ENCODE measurements at places on chromosomes 12 and 14.

GRCh38 chr14:42192738-42193653, 586.3 kb downstream of the LRFN5 start:
- peak; percentile 73 for DNase-seq

GRCh38 chr12:52413782-52414345, 7.7 kb upstream of the KRT82 start:
- no peak for DNase-seq

GRCh38 chr14:37252434-37252833, 54.7 kb downstream of the MIPOL1 start:
- no peak for DNase-seq

DNA sequence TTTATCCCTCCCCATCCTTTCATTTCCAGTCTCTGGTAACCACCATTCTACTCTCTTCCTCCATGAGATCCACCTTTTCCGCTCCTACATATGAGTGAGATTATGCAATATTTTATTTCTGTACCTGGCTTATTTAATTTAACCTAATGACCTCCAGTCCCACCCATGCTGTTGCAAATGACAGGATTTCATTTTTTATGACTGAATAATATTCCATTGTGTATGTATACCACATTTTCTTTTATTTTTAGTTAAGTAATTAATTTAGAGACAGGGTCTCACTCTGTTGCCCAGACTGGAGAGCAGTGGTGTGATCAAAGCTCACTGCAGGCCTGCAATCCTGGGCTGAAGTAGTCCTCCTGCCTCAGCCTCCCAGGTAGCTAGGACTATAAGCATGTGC, 2.6 kb downstream of the LRRK2 start:
- no peak for DNase-seq

- DNase-seq: no peak
Measured at GRCh38 chr14:97788846-97789526, 991.8 kb downstream of the VRK1 start.

DNA sequence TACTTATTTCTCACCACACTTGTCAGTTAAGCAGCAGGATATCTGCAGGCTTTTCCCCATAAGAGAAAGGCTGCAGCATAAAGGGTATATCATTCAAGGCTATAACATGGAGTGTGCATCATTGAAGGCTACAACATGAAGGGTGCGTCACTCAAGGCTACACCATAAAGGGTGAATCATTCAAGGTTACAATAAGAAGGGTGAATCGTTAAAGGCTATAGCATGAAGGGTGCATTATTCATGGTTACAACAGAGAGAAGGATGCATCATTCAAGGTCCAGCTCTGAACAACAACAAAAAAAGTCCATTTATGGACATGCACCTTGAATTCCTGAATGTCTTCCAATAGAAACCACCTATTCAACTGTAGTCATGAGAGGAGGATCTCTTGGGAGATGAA, 32.8 kb upstream of the LUM start:
- DNase-seq: no peak

DNA sequence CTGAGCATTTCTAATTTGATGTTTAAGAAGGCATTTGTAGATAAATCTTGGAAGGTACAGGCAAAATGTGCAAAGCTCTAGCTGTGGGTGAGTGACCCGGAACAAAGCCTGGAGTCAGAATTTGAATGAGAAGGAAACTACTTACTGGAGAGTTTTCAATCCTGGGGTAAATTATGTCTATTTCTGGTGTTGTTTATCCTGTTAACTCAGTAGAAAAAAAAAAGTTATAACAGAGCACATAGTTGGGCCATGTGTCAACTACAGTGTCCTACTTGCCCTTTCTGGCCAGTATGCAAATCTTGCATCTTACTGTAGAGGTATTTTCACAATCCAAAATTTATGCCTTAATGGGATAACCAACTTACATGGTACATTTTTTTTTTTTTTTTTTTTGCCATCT, 182.3 kb downstream of the SYNE2 start:
- DNase-seq: no peak

DNA sequence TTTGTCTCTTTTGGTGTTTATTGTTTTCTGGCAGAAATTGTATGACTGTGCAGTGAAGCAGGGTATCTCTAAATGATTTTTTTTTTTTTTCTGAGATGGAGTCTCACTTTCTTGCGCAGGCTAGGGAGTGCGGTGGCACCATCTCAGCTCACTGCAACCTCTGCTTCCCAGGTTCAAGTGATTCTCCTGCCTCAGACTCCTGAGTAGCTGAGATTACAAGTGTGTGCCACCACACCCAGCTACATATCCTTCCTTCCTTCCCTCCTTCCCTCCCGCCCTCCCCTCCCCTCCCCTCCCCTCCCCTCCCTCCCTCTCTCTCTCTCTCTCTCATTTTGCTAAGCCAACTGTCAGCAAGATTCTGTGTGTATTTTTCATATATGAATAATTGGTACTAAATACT, 94.4 kb downstream of the PPHLN1 start:
- no peak for DNase-seq

DNA sequence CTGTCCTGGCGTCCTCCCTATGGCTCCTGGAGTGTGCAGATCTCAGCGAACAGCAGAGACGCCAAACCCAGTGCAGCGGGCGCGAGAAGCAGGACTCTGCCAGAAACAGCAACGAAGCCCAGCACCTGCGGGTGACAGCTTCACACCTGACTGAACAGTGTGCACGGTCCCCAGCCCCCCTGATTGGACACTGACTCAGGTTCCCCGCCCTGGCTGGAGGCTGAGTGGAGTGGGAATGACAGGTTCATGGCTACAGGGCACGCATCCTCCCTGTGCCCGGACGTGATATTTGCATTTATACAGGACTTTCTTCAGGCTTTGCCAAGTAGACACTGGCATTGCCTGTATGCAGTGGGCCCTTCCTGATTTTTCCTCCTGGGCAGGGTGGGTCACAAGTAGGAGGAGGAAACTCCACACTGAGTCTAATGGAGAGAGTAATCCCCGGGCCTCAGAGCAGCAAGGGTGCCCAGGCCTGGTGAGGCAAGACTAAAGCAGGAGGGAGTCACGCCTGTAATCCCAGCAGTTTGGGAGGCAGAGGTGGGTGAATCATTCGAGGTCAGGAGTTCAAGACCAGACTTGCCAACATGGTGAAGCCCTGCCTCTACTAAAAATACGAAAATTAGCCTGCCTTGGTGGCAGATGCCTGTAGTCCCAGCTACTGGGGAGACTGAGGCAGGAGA, 71.6 kb downstream of the ASCL4 start:
- DNase-seq: no peak

- no peak for DNase-seq
Measured at GRCh38 chr12:59194794-59195193, 274.5 kb upstream of the LRIG3 start.

DNA sequence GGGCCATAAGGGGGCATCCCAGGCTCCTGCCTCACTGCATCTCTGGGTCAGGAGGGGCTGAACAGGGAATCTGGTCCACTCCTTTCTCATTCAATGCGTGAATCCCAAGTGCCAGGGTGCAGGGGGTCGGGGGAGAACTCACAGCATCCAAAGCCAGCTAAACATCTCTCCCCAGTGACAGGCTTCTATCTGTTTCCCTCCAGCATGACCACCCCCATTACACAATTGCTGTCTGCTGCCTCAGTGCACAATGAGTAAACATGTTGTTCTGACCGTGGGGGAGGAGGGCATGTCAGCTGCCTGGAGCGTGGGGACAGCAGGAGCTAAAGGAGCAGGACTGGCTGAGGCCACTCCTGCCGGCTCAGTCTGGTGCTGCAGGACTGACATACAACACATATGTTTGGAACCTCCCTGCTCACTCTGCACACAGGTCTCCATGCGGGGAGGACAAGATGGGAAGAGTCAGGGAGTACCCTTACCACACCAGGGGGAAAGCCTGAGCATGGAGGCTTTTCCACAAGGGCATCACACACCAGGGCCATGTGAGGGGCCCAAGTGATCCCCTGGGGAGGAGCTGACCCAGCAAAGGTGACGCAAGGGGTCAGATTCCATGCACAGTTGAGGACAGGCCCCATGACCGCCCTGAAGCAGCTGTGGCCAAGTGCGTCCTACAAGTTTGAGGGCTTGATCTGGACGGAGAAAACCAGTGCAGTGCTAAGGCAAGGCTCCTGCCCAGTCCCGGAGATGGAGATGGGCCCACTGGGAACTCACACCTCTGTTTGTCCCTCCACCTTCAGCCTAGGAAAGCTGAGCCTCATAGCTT, 1.4 kb downstream of the TNS2 start:
- no peak for DNase-seq

GRCh38 chr12:88889326-88890110, 309.2 kb upstream of the KITLG start:
- DNase-seq: no peak

DNA sequence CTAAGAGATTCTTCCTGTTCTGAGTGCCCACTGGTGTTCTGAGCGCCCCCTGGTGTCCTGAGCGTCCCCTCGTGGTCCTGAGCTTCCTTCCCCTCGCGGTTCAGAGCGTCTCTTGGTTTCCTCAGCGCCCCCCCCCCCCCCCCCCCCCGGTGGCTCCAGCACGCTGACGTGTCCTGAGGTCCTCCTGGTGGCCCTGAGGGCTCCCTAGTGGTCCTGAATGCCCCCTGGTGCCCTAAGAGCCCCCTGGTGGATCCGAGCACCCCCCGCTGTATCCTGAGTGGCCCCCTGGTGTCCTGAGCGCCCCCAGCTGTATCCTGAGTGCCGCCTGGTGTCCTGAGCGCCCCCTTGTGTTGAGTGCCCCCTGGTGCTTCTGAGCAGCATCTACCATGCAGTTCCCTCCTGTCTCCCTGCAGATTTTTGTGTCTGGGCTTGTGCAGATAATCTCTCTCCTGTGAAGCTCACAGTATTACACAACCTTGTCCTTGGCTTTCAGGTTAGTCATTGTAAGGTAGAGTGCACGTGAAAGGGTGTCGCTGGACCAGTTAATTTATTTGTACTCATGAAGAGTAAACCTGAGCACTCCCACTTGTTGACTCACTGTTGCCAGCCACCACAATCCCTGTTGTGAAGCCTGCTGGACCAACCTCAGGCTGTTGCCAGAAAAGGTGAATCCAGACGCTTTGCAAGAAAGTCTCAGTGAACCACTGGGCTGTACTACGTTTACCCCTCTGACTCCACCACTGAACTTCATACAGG, 1168.4 kb downstream of the TMEM121 start:
- DNase-seq: no peak

DNA sequence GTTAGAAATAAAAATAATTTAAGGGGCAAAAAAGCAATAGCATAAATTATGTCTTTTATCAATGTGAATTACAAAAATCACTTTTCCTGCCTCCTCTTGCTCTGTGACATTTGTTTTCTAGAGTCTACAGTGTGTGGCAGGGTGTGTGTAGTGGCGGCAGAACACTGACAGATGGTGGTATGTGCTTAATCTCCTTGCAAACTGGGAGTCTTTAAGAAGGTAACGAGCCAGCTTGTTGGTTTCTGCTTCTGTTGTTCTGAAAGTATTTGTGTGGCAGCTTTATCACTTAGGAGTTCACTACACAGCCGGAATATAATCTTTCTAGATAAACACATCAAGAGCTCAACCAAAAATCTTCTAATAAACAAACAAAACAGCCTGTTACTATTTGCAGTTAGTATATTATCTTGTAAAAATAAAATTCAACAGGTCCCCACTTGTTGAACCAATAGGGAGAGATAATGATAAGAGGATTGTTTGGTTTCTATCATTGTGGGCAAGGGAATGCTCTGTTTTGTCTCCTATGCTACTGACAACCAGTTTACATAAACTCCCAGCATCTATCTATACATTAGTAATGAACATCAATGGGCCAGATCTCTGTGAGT, 13.0 kb downstream of the CDKL1 start:
- DNase-seq: no peak

DNA sequence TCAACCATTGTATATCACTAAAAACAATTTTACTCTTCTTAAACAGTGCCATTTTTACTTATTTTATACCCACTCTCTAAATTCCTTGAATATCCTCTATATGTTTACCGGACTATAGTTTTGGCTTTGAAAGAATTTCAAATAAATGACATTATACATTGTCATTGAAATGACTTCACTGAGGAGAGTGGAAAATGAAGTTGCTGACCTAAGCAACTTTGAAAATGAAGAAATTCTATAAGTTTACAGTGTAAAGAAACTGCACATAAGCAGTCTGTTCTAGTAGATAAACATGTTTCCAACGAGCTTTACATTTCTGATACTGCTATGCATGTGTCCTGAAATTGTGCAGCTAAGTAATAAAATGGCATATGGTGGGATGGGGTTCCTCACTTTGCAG, 1094.0 kb downstream of the TMEM121 start:
- no peak for DNase-seq

DNA sequence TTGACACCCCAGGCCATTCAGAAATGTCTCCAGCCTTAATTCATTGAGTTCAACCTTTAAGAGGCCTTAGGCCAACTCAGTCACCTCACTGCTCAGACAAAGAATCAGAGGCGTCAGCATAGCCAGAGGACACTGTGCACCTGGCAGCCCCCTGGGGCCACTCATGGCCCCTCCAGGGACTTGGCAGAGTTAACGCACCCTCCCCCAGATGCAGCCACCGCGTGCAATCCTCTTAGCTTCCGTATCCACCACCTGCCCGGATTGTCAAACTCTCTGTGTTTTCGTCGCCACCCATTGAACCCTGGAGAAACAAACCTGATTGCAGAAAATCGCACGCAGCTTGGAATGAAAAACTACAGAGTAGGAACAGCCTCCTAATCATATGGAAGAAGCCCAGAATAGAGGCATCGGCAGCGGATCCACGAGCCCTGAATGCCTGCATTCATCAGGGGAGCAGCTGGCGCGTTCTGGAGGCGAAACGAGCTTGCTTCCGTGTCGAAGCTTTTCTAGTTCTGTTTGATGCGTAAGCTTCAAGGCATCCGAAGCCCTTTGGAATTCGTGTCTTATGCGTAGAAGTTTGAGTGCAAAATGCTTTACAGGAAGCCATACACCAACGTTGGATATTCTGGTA, 22.4 kb downstream of the BRI3BP start:
- DNase-seq: no peak

- DNase-seq: no peak
Measured at GRCh38 chr12:6226679-6227051, 26.5 kb downstream of the CD9 start.

GRCh38 chr14:32933629-32934072, 5.0 kb upstream of the NPAS3 start:
- no peak for DNase-seq

DNA sequence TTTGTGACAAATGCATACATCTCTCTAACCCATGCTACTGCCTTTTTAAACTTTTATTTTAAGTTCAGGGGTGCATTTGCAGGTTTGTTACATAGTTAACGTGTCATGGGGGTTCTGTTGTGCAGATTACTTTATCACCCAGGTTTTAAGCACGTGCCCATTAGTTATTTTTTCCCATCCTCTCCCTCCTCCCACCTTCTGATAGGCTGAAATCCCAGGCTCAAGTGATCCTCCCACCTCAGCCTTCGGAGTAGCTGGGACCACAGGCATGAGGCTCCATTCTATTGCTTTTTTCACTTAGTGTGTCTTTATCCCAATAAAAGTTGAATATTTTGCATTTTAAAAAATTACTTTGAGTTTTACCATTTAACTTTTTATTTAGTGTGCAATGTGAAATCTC, 68.9 kb downstream of the BAZ1A start:
- no peak for DNase-seq

DNA sequence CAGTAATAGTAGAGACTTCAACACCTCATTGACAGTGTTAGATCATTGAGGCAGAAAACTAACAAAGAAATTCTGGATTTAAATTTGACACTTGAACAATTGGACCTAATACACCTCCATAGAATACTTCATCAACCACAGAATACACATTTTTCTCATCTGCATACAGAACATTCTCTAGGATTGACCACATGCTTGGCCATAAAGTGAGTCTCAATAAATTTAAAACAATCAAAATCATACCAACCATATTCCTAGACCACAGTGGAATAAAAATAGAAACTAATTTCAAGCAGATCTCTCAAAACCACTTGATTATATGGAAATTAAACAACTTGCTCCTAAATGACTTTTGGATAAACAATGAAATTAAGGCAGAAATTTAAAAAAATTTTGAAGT, 82.3 kb downstream of the SLC38A4 start:
- DNase-seq: no peak
